Activated T-cell treated with anti-CD3 and anti-CD28 coated beads, Interleukin-2, amount 50 U/mL, for 1 hour (primary cell): ENCODE measurements at places on chromosomes 3 and 15.

- DNase-seq: no peak
Measured at GRCh38 chr15:51580982-51581381, 41.6 kb downstream of the DMXL2 start.

- no peak for DNase-seq
Measured at GRCh38 chr3:54071601-54072000, 50.8 kb upstream of the CACNA2D3 start.

DNA sequence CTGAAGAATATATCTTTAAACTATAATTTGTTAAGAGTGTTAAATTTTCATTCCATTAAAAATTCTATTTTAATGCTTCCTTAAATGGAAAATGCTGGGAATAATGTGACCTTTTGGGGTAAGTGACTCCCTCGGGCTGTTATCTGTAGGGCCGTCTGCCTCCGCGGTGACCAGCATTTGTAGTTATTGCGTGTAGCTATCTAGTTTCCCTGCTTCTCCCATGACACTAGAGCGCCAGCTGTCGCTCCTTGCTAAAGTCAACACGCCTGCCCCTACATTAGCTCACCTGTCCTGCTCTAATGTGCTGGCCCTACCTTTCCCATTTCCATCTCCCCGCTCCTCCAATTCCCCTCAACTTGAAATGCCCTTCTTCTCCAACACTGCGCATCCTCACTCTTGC lies 12.4 kb upstream of the CHRM5 start:
- no peak for DNase-seq

GRCh38 chr3:95798628-95799027 lies 1015.8 kb upstream of the EPHA6 start:
- no peak for DNase-seq

GRCh38 chr3:7100136-7100535 lies 239.2 kb downstream of the GRM7 start:
- no peak for DNase-seq

DNA sequence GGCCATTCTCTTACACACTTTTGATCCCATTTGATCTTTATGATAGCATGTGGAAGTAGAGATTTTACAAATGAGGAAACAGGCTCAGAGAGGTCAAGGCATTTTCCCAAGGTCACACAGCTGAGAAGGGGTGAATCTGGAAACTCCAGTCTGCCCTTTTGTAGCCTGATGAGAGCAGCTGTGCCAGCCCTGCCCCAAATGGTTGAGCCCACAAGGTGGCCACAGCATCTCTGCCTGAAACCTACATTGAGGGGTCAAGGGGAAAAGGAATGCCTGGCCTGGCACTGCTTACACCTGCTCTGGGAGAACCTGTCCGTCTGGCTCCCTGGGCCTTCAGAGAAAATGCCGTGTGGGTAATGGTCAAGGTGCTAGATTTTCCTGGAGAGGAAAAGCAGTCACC lies 200.2 kb upstream of the LINGO1 start:
- DNase-seq: no peak

GRCh38 chr15:63633312-63633711 lies 36.1 kb downstream of the FBXL22 start:
- DNase-seq: no peak
